ENCODE measurements at places on chromosomes 2 and 18.

GRCh38 chr18:70037431-70038061, 89.9 kb upstream of the CD226 start:
- DNase-seq: no peak

DNA sequence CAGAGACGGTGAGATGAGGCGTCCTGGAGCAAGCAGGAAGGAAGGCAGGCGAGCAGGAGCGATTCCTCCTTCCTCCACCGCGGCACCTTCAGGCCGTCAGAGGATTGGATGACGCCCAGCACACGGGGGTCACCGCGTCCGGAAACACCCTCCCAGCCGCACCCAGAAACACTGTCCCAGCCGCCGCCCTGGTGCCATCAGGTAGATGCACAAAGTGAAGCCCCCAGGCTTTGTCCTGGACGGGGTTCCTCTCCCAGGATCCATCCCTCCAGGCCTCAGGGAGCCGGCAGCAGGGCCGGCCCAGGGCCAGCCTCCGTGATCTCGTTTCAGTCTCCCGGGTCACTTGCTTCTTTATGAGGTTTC, 31.5 kb downstream of the RTP5 start:
- no peak for DNase-seq

- no peak for DNase-seq
Observed at GRCh38 chr2:160073284-160073888, 11.0 kb upstream of the PLA2R1 start.

DNA sequence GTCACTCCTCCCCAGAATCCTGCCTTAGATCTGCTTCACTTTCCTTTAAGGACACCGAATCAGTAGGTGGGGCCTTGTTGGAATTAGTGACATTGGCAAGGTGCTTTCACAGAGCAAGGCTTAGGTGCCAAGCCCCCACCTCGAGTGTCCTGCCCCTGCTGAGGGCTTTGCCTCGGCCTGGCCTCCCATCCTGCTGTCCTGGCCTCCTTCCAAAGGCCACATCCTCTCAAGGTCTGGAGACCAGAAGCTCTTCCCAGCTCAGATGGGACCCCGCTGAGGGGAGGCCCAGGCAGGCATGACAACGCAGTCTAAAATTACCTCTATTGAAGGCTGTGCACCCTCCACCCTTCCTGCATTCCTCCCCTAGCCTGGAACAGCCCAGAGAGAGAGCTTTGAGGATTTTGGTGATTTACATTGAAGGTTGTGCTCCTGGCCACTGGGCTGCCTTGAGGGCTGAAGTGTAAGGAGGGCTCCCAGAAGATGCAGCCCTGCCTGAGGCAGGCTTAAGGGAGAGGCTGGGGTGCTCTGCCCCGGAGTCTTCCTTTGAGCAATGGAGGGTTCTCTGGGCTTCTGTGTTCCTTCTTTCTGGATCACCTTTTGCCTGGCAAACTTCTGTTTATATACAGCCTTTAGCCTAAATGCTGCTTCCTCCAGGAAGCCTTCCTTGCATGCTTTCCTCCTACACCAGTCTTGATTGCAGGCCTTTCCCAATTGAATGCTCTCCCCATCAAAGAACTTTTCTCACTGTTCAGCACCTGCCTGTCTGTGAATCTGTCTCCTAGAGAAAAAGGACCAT, 154.4 kb downstream of the DDX1 start:
- DNase-seq: no peak

DNA sequence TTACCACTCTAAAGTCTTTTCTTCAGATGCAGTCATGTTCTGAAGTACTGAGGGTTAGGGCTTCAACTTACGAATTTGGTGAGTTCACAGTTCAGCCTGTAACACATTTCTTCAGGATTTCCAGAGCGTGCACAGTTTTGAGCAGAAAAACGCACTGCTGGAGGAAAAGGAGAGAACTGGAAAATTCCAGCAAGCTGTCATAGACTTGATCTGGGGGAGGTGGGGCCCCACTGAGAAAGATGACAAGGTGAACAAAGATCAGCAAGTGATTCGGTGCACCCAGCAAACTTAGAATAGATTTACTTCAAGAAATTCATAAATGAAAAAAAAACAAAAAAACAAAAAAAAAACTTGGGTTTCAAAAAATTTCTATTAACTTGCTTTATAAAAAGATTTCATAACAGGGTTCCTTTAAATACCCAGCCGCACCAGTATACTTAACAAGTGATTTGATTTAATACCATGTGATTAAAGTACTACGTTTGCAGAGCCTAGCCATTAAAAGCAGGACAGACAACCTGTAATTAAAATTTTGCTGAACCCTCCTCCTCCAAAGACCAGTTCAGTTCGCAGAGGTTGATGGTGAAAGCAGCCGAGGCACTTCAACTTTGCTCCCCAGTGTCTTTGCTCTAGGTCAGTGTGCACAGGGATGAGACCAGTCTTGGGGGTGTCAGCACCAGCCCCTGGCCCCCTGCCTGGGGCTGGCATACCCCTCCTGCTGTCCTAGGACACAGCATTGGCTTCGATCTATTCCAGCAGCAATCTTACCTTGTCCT, 30.5 kb downstream of the CTIF start:
- DNase-seq: no peak

GRCh38 chr2:231687133-231687852, 21.0 kb upstream of the PTMA start:
- no peak for DNase-seq
